ENCODE measurements at places on chromosomes 12 and 14.
A peak's percentile ranks its signal among the peaks of the same experiment; 100 is the strongest.

- peak; percentile 47 for DNase-seq
Observed at GRCh38 chr14:99628887-99629618, 15.9 kb upstream of the HHIPL1 start.

DNA sequence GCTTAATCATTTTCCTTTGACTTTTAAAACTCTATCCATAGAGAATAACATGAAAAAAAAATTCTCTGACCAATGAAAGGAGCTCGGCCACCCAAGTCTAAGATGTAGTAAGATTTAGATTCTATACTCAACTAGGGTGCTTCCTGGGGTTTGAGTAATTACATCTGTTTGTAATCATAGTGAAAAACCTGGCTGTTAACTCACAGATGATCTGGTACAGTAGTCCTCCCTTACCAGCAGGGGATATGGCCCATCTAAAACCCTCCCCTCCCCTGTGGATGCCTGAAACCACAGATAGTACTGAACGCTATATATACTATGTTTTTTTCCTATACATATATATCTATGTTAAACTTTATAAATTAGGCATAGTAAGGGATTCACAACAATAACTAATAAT is 89.2 kb downstream of the DAAM1 start:
- no peak for DNase-seq

- no peak for DNase-seq
Observed at GRCh38 chr14:22887990-22888378, 5.0 kb downstream of the REM2 start.

DNA sequence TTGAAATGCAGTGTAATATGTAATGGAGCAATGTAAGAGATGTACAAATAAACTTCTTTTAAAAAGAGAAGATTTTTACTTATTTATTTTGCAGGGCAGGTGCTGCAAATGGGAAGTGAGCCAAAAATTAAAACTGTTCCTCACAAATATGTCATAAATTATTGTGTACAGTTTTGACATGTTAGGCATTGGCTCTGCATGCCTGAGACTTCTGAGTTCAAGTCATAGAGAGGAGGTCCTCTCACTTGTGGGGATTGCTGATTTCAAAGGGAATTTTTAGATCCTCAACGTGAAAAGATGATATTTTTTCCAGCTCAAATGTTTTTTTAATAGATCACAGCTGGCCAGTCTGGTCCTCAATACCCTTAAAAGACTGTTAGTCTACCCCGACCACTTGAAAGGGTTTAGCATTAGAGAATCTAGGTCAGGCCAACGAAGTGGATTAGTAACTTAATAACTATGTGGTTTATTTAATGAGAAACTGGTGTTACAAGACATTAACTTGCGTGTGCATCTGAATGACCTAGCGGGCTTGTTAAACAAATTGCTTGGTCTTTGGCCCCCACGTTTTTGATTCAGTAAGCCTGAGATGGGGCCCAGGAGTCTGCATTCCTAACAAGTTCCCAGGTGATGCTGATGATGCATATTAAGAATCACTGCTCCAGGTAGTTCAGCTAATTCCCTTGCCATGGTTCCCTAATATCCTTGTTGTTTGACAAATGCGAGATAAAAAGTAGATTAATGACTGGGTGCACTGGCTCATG is 30.9 kb upstream of the WDR89 start:
- DNase-seq = no peak

- DNase-seq = no peak
Observed at GRCh38 chr12:29763301-29763683, 20.4 kb downstream of the TMTC1 start.

DNA sequence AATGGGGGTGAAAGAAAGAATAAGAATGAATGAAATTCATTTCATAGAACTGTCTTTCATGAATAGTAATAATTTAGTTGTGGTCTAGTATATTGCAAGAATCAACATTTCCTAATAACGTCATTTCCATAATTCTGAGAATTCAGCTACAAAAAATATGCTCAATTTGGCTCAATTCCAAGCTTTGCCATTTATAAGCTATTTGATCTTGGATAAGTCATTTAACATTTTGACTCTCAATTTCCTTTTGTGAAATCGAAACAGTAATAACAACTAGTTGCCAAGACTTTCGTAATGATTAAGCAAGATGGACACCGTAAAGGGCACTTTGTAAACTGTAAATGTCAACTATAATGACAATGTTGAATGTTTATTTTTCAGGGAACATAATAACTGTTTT is 18.1 kb downstream of the NOS1 start:
- no peak for DNase-seq

DNA sequence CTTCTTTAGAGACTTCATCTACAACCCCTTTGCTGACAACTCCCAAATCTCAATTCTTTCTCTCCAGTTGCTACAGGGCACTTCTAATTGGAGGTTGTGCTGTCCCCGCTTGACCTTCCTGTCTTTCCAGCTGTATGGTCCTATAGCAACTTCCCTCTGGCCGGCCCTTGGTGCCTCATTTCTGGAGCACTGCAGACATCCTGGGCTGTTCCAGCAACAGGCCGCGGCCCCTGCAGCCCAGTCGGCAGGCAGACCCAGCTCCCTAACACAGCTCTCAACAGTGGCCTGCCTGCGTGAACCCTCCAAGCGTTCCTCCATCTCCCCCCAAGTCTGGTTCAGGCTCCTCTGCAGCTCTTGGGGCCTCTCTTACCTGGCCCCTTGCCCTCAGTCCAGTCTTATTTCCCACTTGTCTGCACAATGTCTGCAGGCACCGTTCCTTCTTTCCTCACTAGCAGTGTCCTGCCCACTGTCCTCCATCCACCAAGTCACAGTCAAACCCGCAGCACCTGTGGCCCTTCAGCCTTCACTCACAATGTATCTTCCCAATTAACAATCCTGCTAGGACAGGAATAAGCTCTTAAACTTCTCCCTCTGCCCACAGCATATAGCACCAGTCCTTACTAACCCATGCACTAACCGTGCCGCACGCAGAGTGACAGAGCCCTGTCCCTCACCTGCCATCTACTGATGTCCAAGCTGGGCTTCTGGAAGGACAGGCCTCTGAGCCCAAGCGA is 1.6 kb upstream of the EML1 start:
- no peak for DNase-seq

- DNase-seq = no peak
Observed at GRCh38 chr12:105485921-105486320, 155.4 kb downstream of the C12orf75 start.

DNA sequence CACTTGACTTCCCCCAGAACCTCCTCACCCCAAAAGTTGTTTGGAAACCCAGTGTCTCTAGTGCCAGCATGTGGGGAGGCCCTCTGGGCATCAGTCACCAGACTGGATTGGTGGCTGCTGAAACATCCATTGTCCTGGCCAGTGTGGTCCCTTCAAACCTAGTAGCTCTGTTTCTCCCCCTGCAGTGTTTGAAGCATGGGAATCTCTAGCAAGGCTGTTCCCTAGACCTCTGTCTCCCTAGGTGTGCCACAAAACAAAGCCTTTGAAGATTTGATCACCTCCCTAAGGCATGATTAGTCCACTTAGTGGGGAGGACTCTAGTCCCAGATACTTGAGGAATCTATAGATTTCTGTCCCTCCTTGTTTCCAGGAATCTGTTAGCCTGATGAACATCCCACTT is 60.3 kb downstream of the ARF6 start:
- no peak for DNase-seq

DNA sequence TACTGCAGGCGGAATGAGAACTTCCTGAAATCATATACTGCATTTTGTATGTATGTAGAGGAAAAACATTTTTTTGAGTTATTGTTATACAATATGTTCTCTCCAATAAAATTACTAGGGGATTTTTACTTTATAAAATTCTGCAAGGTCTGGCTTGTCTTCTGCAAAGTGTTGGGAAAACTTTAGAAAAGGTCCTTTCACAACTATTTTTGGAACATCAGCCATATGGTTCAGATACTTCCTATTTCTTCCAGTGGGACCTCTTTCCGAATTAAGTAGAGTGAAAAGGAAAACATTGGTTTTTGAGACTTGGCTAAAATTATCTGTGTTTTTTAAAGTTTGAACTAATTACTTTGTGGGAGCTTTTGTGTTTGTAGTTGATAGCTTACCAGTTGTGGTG is 52.7 kb downstream of the DAAM1 start:
- no peak for DNase-seq

- DNase-seq = no peak
Observed at GRCh38 chr12:76685246-76685678, 78.7 kb upstream of the ZDHHC17 start.

GRCh38 chr12:62919838-62920237 is 15.1 kb downstream of the PPM1H start:
- DNase-seq = no peak

DNA sequence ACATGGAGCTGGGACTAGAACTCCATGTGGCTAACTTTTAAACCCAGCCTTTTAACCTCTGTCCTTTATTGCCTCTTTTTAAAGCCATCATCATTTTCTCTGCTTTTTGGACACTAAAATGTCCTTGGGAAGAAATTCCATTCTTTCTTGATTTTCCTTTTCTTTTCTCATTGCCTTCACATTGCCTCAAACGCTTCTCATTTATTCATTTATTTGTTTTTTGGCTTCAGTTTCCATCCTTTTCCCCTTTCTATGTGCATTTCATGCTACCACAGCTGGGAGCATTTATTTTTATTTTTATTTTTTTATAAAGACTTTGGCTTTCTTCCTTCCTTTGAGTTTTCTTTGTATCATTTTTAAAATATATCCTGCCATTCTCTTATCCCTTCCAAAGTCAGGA is 212.2 kb downstream of the DACT1 start:
- DNase-seq = no peak

GRCh38 chr12:115388139-115388538 is 704.2 kb upstream of the TBX3 start:
- no peak for DNase-seq

- DNase-seq = no peak
Observed at GRCh38 chr12:118073768-118074167, 12.8 kb upstream of the WSB2 start.

GRCh38 chr14:51396222-51396815 is 156.3 kb downstream of the TMX1 start:
- no peak for DNase-seq

- DNase-seq = no peak
Observed at GRCh38 chr14:105135700-105136395, 32.7 kb downstream of the JAG2 start.
